Endodermal cell (in vitro differentiated cells): ENCODE measurements at places on chromosomes 5 and 9. TPM values are rescaled to one million over a fixed set of nuclear protein-coding genes. Genes with fewer than 3 reads are reported as not detected.

GRCh38 chr5:106755066-106755465 lies 915.7 kb downstream of the EFNA5 start:
- no peak overlapping the region for H3K27ac ChIP-seq
- no peaks in the 10 kb centered on the region for H3K36me3 ChIP-seq
- H3K4me3 ChIP-seq, result no peak overlapping the region
- DNase-seq, result peak; percentile 73

GRCh38 chr5:138596105-138596881 lies 21.1 kb upstream of the HSPA9 start:
- no peak overlapping the region for H3K4me3 ChIP-seq
- no peaks in the 10 kb centered on the region for H3K36me3 ChIP-seq
- no peaks in the 10 kb centered on the region for H3K27me3 ChIP-seq
- DNase-seq, result peak; percentile 57
- no peak overlapping the region for H3K27ac ChIP-seq

DNA sequence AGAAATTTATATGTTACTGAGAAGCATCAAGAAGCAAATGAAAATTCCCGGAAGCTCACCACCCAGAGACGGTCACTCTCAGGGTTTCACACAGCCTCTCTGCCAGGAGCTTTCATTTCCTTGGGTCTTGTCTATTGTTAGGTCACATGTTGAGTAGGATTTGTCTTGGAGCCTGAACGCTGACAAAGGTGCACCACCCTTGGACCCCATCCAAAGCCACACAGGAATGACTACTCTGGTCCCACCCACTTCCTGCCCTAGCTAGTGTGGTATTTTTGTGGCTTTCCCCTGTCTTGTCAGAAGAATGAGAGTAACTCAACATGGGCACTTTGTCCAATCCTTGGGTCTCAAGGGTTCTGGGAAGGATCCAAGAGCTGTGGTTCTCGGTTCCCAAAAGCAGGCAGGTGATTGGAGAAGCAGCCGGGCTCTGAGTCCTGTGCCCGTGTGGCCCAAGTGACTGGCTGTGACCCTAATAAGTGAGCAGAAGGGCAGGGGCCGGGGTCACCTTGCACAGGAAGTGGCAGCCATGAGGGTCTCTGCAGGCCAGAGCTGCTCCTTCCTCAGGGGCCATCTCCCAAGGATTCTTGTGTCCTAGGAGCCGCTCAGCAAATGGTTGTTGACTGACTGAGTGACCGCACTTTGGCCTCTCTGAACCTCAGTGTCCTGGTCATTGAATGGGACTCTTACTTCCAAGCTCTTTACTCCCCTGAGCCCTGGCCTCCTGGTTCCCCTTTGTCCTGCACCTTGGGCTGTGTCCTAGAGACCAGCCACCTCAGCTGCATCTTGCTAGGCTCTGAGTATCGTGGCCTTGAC lies 6.9 kb downstream of the FGD3 start:
- DNase-seq, result no peak
- H3K27me3 ChIP-seq, result no peaks in the 10 kb centered on the region
- H3K4me1 ChIP-seq, result no peaks in the 10 kb centered on the region
- no peak overlapping the region for H3K4me3 ChIP-seq

DNA sequence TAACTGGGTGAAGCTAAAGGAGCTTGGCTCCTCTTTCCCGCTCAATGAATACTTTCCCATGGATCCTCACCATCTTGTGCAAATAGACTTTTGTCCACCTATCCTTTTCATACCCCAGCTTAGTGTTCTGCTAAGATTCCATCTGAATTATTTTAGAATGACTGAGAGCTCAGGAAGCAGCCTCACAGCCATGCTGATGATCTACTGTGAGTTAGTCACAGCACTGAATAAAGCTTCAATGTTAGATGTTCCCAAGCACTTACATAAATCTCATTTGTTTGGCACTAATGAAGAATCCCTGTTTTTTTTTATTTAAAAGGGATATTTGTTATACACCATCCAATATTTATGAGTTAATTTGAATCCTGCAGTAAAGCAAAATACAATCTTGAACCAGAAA lies 317.6 kb upstream of the TRPC7 start:
- H3K4me1 ChIP-seq, result no peaks in the 10 kb centered on the region
- H3K4me3 ChIP-seq, result no peak overlapping the region
- no peaks in the 10 kb centered on the region for H3K27me3 ChIP-seq
- H3K27ac ChIP-seq, result no peak overlapping the region
- H3K36me3 ChIP-seq, result no peaks in the 10 kb centered on the region

- DNase-seq, result no peak
- no peak overlapping the region for H3K4me3 ChIP-seq
- H3K4me1 ChIP-seq, result no peaks in the 10 kb centered on the region
- H3K36me3 ChIP-seq, result no peaks in the 10 kb centered on the region
- H3K27ac ChIP-seq, result no peak overlapping the region
- H3K27me3 ChIP-seq, result no peaks in the 10 kb centered on the region
Observed at GRCh38 chr5:43572357-43572756, 15.5 kb upstream of the PAIP1 start.

GRCh38 chr5:128703322-128703721 lies 165.3 kb upstream of the FBN2 start:
- H3K27me3 ChIP-seq, result no peaks in the 10 kb centered on the region
- no peaks in the 10 kb centered on the region for H3K36me3 ChIP-seq
- no peak overlapping the region for H3K4me3 ChIP-seq
- no peak for DNase-seq

- DNase-seq, result no peak
- H3K27me3 ChIP-seq, result peaks cover 14% of the 10 kb centered on the region
- H3K4me3 ChIP-seq, result no peak overlapping the region
- H3K36me3 ChIP-seq, result no peaks in the 10 kb centered on the region
- no peaks in the 10 kb centered on the region for H3K4me1 ChIP-seq
Observed at GRCh38 chr5:1014346-1014745, 5.7 kb downstream of the NKD2 start.

DNA sequence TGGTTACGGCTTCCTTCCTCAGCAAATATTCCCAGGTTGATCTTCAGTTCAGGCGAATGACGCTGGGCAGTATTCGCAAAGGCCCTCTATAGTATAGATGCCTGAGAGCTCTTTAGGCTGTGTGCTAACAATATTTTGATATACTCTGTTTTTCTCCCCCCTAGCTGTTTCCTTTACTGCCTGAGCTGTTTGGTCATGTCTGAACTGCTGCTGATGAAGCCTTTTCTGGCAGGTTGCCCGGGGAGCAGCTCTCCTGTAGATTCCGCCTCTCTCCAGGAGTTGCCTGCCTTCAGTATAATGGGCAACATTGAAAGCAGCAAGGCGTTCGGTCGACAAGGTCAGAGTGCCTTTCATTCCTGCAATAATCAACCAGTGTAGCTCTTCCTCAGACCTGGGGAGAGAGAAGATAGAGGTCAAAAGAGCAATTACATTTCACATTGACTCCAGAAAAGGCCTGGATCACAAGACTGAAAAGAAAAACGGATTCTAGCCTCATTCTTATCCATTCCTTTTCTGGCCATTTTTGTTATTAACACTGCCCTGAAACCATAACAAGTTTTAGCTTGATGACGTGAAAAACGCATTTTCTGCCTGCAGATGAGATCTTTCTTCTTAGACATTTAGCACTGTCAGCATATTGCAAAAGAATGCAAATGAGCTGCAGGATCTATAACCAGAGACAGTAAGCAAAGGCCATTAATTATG lies 60.1 kb upstream of the ZNF608 start:
- DNase-seq, result peak; percentile 70
- no peaks in the 10 kb centered on the region for H3K27me3 ChIP-seq
- H3K36me3 ChIP-seq, result no peaks in the 10 kb centered on the region
- no peaks in the 10 kb centered on the region for H3K4me1 ChIP-seq

GRCh38 chr9:129990269-129991010 lies 52.5 kb downstream of the FNBP1 start:
- H3K36me3 ChIP-seq, result peaks cover 9% of the 10 kb centered on the region
- H3K4me3 ChIP-seq, result no peak overlapping the region
- no peak overlapping the region for H3K27ac ChIP-seq
- no peak for DNase-seq

DNA sequence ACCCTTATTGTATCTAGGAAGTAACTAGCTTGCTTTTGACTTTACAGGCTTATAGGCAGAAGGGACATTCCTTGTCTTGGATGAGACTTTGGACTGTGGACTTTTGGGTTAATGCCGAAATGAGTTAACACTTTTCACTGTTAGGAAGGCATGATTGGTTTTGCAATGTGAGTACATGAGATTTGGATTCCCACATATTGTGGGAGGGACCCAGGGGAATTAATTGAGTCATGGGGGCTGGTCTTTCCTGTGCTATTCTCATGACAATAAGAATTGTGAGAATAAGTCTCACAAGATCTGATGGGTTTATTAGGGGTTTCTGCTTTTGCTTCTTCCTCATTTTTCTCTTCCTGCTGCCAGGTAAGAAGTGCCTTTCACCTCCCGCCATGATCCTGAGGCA lies 417.5 kb downstream of the HINT1 start:
- no peak overlapping the region for H3K4me3 ChIP-seq
- no peaks in the 10 kb centered on the region for H3K4me1 ChIP-seq
- H3K27me3 ChIP-seq, result no peaks in the 10 kb centered on the region
- no peaks in the 10 kb centered on the region for H3K36me3 ChIP-seq
- DNase-seq, result no peak

DNA sequence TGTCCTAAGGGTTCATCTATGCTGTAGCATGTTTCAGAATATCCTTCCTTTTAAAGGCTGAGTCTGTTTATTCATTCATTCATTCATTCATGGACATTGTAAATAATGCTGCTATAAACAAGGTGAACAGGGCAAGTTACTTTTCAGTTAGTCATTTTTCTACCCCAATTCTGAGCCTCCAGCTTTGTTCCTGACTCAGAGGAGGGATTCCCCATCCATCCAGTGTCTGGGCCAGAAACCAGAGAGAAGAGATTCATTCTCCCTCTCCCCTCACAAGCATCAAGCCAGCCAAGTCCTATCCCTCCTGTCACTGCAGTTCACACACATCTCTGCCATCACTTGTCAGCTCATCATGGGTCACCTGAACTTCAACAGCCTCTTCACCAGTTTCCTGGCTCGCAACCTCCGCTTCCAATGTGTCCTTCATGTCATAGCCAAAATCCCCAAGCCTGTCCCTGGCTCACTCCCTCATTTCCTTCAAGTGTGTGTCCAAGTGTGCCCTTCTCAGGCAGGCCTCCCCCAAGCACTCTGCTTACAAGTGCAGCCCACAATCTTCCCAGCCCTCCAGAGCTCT lies 203.0 kb downstream of the TTLL11 start:
- H3K4me1 ChIP-seq, result no peaks in the 10 kb centered on the region
- H3K27ac ChIP-seq, result no peak overlapping the region
- DNase-seq, result no peak
- no peaks in the 10 kb centered on the region for H3K36me3 ChIP-seq
- no peak overlapping the region for H3K4me3 ChIP-seq
- H3K27me3 ChIP-seq, result peaks cover 4% of the 10 kb centered on the region

GRCh38 chr9:108656566-108656965 lies 199.2 kb downstream of the ACTL7B start:
- H3K4me1 ChIP-seq, result no peaks in the 10 kb centered on the region
- DNase-seq, result peak; percentile 13
- H3K36me3 ChIP-seq, result no peaks in the 10 kb centered on the region
- H3K27me3 ChIP-seq, result no peaks in the 10 kb centered on the region
- H3K4me3 ChIP-seq, result no peak overlapping the region

DNA sequence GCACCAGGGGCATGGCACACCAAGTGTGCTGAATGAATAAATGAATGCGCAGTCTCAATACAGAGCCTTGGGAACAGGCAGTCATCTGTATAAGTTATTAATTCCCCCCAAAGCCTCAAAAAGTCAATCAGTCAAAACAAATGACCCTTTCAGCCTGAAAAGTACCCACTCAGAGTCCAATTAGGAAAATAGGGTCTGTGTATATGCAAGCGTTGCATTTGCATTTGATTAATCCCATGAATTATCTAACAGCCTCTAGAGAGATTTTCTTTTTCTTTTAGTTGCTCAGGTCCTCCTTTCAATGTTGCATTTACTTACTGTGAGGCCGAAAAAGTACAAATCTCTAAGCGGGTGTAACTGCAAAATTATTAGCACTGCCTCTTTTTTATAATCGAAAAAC lies 23.4 kb downstream of the PTCH1 start:
- no peak overlapping the region for H3K4me3 ChIP-seq
- no peak overlapping the region for H3K27ac ChIP-seq
- peaks cover 4% of the 10 kb centered on the region for H3K4me1 ChIP-seq
- no peaks in the 10 kb centered on the region for H3K36me3 ChIP-seq
- DNase-seq, result no peak

DNA sequence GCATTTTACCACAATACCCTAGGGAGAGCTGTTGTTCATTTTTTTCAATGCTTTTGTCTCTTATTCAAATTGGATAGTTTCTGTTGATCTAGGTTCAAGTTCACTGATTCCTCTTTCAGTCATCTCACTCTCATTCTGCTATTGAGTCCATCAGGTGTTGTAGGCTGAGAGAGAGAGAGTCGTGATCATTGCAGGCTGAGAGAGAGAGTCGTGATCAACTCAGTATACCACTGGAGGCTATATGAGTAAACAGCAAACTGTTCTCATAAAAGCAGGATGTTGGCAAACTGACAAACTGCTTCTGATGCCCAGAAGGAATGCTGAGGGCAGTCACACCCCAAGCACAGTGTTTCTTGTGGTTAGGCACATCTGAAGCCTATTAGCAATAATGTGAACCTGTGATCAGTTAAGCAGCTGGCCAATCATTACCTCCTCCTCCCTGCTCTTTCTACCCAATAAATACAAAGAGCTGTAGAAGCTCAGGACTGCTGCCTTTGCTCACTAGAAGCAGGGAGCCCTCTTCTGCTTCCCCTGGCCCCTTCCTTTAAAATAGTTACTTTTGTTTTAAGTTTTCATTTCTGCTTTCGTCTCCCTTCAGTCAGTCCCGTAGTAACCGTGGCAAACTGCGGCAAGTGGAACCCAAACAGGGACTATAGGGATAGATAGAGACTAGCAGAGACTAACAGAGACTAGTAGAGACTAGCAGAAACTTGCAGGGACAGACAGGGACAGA lies 476.1 kb upstream of the ACO1 start:
- DNase-seq, result no peak
- no peaks in the 10 kb centered on the region for H3K36me3 ChIP-seq
- no peaks in the 10 kb centered on the region for H3K4me1 ChIP-seq

DNA sequence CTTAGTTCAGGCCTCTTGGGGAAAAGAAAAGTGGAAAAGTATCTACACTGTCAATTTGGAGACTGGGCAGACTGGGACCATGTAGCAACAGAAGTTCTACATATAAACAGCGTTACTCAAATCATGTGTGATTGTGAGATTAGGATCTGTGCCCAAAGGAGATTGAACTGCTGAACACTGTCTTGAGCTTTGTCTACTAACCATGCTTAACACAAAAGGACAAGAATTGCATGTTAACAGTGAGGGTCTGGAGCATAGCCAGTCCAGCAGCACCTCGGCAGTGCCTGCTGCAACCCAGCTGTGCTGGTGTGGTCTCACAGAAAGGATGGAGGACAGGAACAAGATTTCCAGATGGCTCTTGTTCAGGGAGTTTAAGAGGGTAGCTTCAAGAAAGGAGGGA lies 5.7 kb downstream of the PAM start:
- no peak for DNase-seq
- no peaks in the 10 kb centered on the region for H3K4me1 ChIP-seq
- peaks cover 38% of the 10 kb centered on the region for H3K27me3 ChIP-seq
- no peaks in the 10 kb centered on the region for H3K36me3 ChIP-seq

EIF4E1B gene
- 1.1 and 1.4 TPM in 2 replicates for total RNA-seq

DAB2 gene
- 5.6 to 15.4 TPM (median 12.3 TPM) in 3 replicates for total RNA-seq

SOWAHA gene
- 0.12 TPM in 1 of 3 replicates, not detected in the others for total RNA-seq

SH3GLB2 gene
- 76.6 to 101 TPM (median 98.1 TPM) in 3 replicates for total RNA-seq

IL9 gene
- not detected in 2 replicates for total RNA-seq

FOXD4L3 gene
- total RNA-seq, result not detected in 3 replicates
